Effector CD8-positive, alpha-beta T cell (primary cell): ENCODE measurements at places on chromosomes 5 and 9.

DNA sequence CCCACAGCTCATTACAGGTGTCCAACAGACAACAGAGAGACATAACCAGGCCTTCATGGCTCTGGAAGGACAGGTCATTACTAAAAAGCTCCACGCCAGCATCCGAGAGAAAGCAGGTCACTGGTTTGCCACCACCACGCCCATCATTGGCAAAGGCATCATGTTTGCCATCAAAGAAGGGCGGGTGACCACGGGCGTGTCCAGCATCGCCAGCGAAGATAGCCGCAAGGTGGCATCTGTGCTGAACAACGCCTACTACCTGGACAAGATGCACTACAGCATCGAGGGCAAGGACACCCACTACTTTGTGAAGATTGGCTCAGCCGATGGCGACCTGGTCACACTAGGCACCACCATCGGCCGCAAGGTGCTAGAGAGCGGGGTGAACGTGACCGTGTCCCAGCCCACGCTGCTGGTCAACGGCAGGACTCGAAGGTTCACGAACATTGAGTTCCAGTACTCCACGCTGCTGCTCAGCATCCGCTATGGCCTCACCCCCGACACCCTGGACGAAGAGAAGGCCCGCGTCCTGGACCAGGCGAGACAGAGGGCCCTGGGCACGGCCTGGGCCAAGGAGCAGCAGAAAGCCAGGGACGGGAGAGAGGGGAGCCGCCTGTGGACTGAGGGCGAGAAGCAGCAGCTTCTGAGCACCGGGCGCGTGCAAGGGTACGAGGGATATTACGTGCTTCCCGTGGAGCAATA is 29.3 kb upstream of the WWC1 start:
- no peak for DNase-seq

DNA sequence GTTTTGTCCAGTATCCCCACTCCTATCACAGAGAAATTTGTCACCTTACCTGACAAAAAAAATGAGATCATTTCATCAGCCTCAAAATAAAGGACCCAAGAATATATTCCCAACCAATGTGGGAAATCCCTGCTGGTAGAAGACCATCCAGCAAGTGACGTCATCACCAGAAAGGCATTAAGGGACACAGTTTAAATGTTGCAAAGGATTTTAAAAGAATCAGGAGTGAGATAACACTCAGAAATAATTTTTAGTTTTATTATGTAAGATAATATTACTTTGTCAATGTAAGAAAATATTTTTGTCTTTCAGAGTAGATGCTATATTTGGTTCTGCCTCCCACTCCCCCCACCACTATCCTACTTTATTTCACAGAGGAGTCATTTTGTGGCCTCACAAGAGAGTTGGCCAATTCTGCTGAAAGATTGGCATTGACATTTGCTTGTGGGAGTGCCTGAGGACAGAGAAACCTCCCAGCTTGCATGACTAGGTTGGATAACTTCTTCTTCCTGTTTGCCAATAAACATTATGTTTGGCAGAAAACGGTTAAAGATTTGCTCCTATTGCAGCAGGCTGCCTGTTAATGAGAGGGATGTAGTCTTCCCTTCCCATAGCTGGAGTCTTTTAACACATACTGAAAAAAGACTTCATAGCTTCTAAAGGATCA is 288.6 kb upstream of the DAB2 start:
- DNase-seq = no peak

DNA sequence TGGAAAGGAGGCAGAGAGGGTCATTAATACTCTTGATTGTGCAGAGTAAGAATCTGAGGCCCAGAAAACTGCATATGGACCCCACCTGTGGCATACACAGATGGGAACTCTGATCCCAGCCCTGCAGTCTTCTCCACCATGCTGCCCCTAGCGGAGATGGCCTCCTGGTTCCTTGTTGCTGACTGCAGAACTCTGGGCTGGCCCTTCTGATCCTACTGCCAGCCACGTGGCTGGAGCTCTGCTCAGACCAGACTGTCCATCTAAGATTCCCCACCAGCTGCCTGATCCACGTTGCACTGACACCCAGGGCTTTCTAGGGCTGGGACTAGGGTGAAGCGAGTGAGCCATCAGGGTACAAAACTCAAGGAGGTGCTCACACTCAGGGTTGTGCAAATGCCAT is 245.7 kb upstream of the NR4A3 start:
- no peak for DNase-seq

GRCh38 chr9:89095761-89096528 is 82.7 kb downstream of the SHC3 start:
- no peak for DNase-seq

DNA sequence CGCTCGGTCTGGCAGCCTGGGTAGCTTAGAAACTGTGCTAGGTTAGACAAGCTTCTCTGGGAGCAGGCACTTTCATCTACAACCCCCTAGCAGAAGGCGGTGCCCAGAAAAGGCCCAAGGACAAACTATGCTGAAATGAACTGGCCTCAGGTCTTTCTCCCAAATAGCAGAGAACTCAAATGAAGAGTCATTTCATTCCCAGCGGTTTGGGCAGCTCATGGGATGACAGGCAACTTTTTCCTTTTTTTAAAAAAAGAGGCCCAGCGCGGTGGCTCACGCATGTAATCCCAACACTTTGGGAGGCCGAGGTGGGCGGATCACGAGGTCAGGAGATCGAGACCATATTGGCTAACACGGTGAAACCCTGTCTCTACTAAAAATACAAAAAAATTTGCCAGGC is 2.5 kb downstream of the RAPGEF1 start:
- DNase-seq = no peak

DNA sequence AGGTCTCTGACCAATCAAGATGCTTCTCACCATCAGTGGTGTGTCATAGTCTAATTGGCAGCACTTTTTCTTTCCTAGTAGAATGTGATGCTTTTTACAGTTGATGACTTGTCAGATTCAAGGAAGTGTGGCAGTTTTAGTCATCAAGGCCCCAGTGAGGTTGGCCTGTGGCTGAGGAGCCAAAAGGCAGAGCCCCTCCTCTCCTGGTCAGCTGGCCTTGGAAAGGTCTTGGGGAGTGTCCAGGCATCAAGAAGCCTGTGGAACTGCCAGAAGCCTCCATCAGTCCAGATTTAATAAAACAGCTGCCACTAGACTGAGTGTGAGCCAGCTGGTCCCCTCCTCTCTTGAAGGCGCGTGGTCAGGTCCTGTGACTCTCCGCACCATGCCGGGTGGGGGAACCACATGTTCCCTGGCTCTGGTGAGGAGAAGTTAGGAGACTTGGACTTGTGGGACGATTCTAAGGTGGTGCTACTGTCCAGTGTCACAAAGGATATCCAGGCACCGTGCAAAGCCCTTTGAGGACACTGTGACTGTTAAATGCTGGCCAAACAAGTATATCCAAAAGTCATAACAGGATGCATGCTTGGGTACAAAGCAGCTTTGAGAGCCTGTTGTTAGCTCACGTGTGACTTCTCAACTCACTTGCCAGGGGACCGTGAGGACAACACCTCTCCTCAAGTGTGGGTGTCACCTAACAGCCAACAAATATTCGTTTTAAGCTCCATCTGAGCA is 6.1 kb upstream of the ANGPTL2 start:
- DNase-seq = no peak

DNA sequence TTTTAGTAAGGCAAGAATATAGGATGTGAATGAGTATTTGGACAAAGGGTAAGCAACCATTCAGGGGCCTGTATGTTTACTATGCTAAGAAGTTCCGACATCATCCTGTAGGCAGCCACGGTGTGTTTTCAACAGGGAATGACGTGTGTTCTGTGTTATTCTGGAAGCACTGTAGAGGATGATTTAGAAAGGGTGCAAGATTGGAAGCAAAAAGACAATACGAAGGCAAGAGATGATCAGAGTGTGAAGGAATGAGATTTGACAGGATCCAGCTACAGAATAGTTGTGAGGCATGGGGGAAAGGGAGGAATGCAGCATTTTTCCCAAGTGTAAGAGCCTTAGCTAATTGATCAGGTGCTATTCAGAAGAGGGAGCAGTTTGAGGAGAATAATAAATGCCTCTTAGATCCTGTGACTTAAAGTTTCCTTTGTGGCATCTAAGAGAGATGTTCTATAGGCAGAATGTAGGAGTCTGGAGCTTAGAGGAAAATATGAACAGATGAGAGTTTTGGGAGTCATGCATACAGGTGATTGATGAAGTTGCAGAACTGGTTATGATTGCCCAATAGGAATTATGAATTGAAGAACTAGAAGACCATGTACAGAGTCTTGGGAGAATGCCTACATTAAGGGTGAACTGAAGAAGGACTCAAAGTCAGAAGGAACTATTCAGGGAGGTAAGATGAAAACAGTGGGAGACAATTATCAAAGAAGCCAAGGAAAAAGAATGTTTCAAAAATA is 2.5 kb downstream of the SMC5 start:
- DNase-seq = no peak

GRCh38 chr9:121439711-121440664 is 59.7 kb downstream of the GGTA1 start:
- no peak for DNase-seq

DNA sequence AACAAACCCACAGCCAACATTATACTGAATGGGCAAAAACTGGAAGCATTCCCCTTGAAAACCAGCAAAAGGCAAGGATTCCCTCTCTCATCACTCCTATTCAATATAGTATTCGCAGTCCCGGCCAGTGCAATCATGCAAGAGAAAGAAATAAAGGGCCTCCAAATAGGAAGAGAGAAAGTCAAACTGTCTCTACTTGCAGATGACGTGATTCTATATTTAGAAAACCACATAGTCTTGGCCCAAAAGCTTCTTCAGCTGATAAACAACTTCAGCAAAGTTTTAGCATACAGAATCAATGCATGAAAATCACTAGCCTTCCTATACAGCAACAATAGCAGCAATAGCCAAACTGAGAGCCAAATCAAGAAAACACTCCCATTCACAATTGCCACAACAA is 333.7 kb upstream of the EDIL3 start:
- no peak for DNase-seq

DNA sequence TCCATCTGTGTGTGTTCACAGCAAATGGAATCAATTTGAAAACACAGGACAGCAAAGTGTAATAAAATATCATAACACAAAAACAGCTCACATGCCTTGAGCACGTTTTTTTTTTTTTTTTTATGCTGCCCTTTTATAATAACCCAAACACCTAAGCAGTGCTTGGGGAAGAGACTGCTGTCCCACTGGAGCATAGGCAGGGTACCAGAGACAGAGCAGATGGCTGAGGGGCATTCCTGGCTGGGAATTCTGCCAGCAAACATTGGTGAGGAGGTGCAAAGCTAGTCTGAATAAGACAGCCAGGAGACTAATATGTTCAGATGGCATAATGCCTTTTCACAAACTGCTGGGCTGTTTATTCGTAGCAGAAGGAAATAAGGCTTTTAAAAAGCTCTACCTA is 58.1 kb upstream of the SV2C start:
- no peak for DNase-seq

- no peak for DNase-seq
Measured at GRCh38 chr9:70510157-70510770, 95.8 kb upstream of the KLF9 start.

DNA sequence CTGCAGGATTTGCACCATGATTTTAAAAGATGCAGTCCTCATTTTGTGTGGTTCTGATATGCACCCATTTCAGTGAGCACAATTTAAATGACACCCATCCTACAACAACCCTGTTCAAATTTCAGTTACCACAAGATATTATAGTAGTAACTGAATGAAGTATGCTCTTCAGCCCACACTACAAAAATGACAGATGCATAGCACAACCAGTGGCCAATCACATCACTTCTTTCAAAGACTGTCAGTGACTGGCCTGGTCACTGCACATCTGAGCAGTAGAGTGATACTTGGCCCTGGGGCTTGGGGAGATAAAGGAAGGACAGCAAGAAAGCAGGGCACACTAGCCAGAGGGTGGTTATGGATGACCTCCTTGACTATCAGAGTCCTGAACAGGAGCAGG is 19.8 kb upstream of the IFNK start:
- no peak for DNase-seq

- no peak for DNase-seq
Measured at GRCh38 chr9:34322899-34323591, 6.0 kb downstream of the KIF24 start.

GRCh38 chr9:114900942-114901802 is 29.2 kb downstream of the TNFSF8 start:
- DNase-seq = no peak

DNA sequence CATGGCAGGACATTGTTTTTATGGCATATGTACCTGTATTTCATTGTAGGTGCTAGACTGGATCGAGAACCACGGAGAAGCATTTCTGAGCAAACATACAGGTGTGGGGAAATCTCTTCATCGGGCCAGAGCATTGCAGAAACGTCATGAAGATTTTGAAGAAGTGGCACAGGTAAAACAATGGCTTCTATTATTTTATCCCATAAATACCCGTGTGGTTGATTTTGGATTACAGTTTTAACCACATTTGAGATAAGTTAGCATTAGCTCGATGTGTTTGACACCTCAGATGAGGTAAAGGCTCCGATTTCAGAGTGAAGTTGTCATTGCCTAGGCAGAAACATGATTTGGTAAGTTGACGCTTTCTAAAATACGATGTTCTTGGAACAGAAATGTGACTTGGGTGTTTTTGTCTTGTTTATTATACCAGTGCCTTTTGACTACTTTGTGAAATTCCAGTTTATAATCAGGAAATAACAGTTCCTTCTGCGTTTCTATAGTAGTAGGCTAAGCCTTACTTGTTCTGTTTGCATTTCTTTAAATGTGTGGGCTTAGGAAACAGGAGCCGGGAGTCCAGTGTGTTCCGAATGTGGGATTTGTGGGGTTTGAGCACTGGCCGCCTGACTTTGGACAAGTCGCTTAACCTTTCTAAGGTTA is 187.7 kb downstream of the TRIO start:
- no peak for DNase-seq

- DNase-seq = no peak
Measured at GRCh38 chr5:121949885-121950284, 11.9 kb upstream of the SRFBP1 start.

GRCh38 chr5:17255471-17256021 is 38.1 kb downstream of the BASP1 start:
- DNase-seq = no peak

GRCh38 chr9:13491138-13491492 is 211.6 kb upstream of the MPDZ start:
- no peak for DNase-seq

GRCh38 chr9:91841591-91841990 is 108.4 kb downstream of the ROR2 start:
- no peak for DNase-seq

GRCh38 chr5:39598661-39599248 is 174.0 kb upstream of the DAB2 start:
- DNase-seq = no peak

- DNase-seq = no peak
Measured at GRCh38 chr5:56479126-56479525, 246.0 kb upstream of the ANKRD55 start.

- no peak for DNase-seq
Measured at GRCh38 chr9:4228606-4229005, 71.3 kb downstream of the GLIS3 start.

DNA sequence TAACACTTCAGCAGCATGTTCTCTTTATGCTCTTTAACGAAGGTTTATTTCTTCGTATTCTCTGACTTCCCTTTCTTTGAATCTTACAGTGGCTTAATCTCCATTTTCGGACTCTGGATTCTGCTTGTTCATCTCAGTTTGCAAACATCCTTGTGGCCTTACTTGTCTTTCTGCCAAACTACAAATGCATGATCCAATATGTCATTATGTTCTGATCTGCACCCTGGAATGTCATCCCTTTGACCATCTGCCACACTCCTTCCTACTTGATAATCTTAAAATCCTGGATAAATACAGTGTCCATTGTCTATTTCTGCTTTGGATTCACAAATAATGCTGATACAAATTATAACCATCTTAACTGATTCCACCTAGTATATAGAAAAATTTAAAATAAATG is 499.2 kb downstream of the CDH18 start:
- DNase-seq = no peak

GRCh38 chr5:30539004-30539634 is 654.4 kb upstream of the CDH6 start:
- no peak for DNase-seq

- no peak for DNase-seq
Measured at GRCh38 chr5:143494162-143494561, 90.7 kb upstream of the NR3C1 start.
